ENCODE measurements at places on chromosomes 12 and 14. TPM values are rescaled to one million over a fixed set of nuclear protein-coding genes. Genes with fewer than 3 reads are reported as not detected.

- no peak for DNase-seq
Observed at GRCh38 chr12:89796798-89797382, 88.3 kb upstream of the ATP2B1 start.

- DNase-seq = no peak
Observed at GRCh38 chr14:74645756-74646470, 33.9 kb upstream of the LTBP2 start.

DNA sequence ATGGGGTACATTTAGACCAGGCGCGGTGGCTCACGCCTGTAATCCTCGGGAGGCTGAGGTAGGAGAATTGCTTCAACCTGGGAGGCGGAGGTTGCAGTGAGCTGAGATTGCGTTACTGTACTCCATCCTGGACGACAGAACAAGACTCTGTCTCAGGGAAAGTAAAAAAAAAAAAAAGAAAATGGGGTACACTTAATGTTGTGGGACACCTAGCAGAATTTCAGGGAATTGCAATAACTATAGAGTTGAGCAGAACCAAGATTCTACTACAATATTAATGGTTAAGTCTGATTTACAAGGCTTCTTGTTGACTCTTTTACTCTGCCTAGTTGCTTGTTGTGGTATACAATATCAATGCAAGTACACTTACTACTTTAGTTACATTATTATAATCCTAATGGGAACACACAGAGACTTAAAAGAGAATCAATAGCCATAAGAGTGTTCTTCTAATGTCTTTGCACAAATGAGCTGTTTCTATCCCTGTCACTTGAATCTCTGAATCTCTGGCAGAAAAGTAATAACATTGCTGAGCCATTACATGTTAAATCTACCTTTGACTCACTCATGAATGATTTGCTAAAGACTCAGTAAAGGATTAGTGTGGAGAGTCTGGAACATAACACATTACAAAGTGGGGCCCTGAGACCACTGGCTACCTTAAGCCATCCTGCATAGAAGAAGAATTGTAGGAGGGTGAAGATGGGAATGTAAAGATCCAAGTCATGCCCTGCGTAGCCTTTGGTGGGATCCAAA lies 22.7 kb downstream of the BEST3 start:
- no peak for DNase-seq

DNA sequence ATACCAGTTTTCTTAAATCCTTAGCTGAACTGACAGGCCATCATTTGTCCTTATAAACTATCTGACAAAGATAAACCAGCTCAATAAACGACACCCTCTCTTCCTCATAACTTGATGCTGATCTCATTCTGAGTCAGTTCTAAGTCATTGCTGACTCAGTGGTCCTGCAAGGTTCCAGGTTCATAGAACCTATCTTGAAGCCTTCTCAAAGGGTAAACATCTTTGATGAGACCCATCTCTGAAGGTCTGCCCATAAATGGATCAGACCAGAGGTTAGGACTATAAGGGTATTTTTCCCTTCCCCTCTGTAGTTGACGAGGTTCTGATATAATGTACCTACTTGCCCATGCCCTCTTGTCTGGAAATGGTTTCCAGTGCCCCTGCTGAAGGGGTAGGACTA lies 11.9 kb downstream of the NAA25 start:
- DNase-seq = peak; percentile 61

- no peak for DNase-seq
Observed at GRCh38 chr12:34379142-34379541, 356.8 kb downstream of the ALG10 start.

DNA sequence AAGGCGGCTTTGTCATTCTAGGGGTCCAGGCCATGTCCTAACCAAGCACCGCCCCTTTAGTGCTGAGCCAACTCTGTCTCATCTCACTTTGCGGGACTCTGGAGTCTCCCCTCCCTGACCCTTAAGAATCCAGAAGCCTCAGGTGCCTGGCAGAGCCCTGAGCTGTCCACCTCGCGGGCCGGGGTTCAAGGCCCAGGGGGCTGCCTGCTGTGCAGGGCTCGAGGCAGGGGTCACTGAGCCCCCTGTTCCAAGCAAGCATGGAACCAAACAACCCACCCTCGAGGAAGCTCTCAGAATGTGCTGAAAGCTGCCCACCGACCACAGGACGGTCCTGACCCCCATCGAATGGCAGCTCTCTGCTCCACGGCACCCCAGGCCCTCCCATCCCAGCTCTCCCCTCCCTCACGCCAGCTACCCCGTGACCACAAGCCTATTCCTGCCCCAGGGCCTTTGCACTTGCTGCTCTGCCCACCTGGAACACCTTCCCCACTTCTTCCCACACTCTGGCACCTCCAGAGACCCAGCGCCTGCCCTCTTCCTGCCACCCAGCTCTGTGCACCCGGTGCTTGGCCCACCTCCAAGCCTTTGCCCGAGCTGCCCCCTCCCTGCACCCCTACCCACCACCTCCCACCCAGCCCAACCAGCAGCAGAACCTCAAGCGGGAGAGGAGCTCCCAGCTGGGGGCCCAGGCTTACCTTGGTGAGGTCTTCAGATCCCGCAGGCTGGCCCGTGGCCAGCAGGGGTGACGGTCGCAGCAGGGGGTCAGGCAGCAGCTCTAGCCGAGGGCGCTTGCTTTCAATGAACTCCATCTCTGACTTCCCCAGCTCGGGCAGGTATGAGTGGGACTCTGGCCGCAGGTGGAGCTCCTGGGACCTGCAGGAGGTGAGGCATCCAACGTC lies 84.3 kb downstream of the NCOR2 start:
- no peak for DNase-seq

DNA sequence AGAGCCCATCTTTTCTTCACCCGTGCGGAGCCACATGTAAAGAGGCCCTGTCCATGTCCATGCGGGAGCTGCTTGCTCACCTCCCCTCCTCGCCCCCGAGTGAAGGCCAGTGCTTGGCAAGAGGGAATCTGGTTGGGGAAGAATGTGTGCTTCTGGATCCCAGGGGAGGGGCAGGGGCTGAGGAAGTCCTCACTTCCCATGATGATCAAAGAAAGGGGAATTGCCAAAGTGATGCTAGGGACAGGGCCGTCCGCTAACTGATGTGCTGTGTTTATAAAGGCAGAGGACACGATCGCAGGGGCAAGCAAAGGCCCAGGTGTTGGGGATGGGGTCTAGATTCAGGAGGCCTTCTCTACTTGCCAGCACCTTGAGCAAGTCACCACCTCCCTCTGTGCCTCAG lies 137.4 kb upstream of the PRMT8 start:
- no peak for DNase-seq

GRCh38 chr14:77485256-77485655 lies 13.4 kb downstream of the ISM2 start:
- DNase-seq = no peak

DNA sequence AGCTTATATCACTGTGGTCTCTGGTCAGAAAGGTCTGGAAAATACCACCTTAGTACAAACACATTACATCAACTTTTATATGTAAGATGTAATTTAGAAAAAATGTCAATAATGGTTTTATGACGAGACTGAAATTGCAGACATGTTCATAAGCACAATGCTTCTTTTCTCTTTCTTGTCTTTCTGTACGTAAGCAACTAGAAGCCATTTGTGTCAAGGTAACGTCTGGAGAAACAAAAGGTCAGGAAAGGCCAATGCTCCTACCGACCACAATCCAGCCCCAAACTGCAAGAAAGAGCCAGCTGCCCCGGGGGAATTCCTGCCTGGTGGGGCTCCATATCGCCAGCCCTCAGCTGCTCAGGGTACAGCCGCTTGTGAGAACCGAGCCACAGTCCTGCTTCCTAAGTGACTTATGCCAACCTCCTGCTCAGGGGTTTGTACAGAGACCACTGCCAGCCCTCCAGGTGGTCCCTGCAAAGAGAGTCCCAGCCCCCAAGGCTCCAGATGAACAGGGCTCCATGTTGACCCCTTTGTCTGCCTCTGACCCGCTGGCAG lies 6.3 kb downstream of the ZNF839 start:
- DNase-seq = no peak

The LRP6 gene
- 5.8 TPM for total RNA-seq

The ATXN2 gene
- 49.3 TPM for total RNA-seq

The LACRT gene
- total RNA-seq = not detected

The LBHD2 gene
- not detected for total RNA-seq

The PNP gene
- 158 TPM for total RNA-seq

The ADAM20 gene
- 0.44 TPM for total RNA-seq

The SLC2A14 gene
- total RNA-seq = 0.09 TPM
